Stimulated activated CD4-positive, alpha-beta T cell treated with anti-CD3 and anti-CD28 coated beads, Interleukin-15, amount 100 ng/mL, for 1 hour (primary cell): ENCODE measurements at places on chromosomes 3 and 15.

GRCh38 chr3:62935793-62936192, 60.6 kb upstream of the CADPS start:
- no peak for DNase-seq

- no peak for DNase-seq
These were observed 72.6 kb downstream of the RASGRF1 start for GRCh38 chr15:79017953-79018352.

GRCh38 chr3:69612791-69613190, 126.5 kb upstream of the MITF start:
- no peak for DNase-seq

- DNase-seq = no peak
These were observed 310.0 kb upstream of the WNT5A start for GRCh38 chr3:55797084-55797483.

- DNase-seq = no peak
These were observed 101.3 kb downstream of the NUP210 start for GRCh38 chr3:13318626-13319470.

DNA sequence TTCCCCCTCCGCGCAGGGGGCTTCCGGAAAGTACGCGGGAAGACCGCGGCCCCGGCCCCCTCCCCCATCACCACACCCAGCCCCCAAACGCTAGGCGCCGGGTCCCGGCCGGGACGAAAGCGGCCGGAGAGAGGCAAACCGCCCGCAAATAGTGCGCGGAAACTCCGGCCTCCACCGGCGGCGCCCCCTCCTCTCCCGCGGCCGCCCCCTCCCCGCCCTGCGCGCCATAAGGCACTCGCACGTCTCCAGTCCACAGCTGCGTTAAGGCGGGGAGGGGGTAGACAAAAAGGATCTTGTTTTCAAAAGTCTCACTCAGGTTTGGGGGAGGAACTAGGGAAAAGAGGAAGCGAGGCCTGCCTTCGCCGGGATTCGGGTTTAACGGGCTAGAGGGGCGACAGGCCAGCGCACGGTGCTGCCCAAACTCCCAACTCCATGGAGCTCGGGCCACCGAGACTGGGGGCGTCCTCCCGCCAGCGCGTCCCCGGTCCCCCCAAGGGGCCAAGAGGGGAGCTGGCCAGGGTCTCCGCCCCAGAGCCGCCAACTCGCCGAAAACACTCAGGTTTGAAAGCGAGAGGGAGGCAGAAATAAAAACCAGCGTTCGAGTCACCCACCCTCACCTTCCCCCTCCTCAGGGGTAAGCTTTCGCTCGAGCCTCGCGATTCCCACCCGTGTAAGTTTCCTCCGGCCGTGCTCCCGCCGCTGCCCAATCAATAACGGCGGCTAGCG, 1.8 kb downstream of the ANP32A start:
- DNase-seq = peak; percentile 35

- DNase-seq = no peak
These were observed 1110.3 kb downstream of the NAALADL2 start for GRCh38 chr3:175969456-175969855.

DNA sequence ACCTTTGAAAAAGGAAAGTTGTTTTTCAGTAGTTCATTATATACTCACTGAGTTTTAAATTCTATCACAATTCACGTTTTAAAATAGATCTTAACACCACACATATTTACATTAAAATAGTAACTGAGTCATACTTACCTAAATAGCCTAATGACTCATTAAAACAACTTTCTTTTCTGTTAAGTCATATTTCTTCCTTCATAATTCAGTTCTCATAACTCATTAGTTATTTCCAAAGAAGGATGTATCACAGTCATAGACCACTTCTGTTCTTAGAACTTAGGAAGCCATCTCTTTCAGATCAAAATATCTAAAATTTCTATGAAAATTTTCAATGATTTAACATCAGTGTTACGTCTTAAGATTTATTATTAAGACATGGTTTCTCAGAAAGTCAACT, 885.9 kb downstream of the FHIT start:
- no peak for DNase-seq

DNA sequence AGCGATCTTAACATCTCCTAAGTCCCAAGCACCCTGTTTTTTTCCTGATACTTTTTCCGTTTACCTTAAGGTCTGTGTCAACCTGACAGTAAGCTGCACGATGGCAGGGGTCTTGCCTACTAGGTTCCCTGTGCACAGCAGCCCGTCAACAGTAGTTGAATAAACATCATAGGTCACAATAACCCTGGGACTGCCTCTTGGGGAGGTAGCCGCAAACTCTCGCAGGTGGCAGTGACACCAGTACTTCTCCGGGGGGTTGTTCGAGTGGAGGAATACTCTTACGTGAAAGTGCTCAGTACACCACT, 365 bp upstream of the PDCD6IP start:
- no peak for DNase-seq

GRCh38 chr3:173614522-173614921, 217.0 kb downstream of the NLGN1 start:
- no peak for DNase-seq
